ENCODE measurements at places on chromosomes 6 and 20. TPM values are rescaled to one million over a fixed set of nuclear protein-coding genes. Genes with fewer than 3 reads are reported as not detected.

- DNase-seq = no peak
- H3K4me1 ChIP-seq = peaks cover 5% of the 10 kb centered on the region
These were observed 50.6 kb downstream of the GJA10 start for GRCh38 chr6:89944826-89945407.

DNA sequence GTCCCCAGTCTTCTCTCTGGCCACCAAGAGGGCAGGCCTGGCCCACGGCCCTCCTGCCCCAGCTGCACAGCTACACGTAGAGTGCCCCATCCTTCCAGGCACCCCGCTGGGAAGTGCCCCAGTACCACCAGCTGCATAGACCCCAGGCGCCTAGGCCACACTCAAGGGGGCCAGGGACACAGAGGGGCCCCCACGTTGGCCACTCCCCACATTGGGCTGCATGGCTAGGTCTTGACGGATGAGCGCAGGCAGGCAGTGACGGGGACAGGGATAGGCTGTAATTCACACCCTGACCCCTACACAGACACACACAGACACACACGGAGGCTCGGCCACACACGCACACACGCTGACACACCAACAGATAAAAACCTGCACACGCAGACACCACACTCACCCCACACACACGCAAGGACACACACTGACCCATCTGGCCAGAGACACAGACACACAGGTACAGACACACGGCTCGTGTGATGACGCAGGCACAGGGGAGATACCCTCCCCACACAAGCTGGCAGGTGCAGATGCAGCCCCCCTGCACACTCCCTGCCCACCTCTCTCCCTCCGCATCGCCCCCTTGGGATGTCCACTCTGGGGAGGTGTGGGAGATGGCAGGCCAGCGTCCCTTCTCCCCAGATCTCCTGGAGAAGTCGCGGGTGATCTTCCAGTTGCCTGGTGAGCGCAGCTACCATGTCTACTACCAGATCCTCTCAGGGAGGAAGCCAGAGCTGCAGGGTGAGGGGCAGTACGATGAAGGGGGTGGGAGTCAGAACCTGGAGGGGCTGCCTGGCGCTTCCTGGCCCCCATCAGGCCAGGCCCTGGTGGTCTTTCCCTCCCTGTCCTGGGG is 30.0 kb downstream of the MYH7B start:
- peaks cover 7% of the 10 kb centered on the region for H3K4me1 ChIP-seq
- DNase-seq = no peak
- H3K27ac ChIP-seq = no peak overlapping the region
- H3K36me3 ChIP-seq = no peaks in the 10 kb centered on the region

DNA sequence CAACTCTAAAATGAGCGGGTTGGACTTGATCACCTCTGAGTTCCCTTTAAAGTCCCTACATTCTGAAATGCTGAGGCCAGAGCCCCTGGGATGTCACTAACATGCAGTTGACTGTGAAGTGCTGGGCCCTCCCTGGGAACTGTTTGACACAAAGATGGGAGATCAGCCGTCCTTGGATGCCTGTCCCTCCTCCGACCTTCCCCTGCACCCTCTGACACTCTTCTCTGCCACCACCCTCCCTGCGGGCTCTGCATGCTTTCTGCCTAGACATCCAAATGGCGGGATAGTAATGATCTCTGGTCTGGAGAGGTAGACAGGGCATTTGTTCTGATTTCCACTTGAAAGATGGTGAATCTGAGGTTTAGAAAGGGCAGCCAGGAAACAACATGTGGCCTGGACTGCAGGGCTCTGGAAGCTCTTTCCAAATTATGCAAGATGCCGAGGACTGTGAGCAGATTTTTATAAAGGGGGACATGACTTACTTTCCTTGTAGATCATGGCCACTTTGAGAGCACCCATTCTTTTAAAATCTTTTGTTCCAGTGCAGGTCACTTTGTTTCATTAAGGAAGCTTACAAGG is 113.2 kb downstream of the ZDHHC14 start:
- no peaks in the 10 kb centered on the region for H3K4me1 ChIP-seq
- H3K27me3 ChIP-seq = no peaks in the 10 kb centered on the region
- DNase-seq = no peak
- no peaks in the 10 kb centered on the region for H3K36me3 ChIP-seq
- H3K27ac ChIP-seq = no peak overlapping the region

- no peaks in the 10 kb centered on the region for H3K27me3 ChIP-seq
- no peaks in the 10 kb centered on the region for H3K36me3 ChIP-seq
- H3K4me1 ChIP-seq = peaks cover 12% of the 10 kb centered on the region
- DNase-seq = no peak
These were observed 22.9 kb downstream of the STX7 start for GRCh38 chr6:132490024-132490423.

- no peaks in the 10 kb centered on the region for H3K36me3 ChIP-seq
- peak; percentile 75 for DNase-seq
- peak overlapping the region; percentile 63 for H3K4me3 ChIP-seq
- no peaks in the 10 kb centered on the region for H3K27me3 ChIP-seq
These were observed 8.6 kb downstream of the IPCEF1 start for GRCh38 chr6:154347981-154348380.

DNA sequence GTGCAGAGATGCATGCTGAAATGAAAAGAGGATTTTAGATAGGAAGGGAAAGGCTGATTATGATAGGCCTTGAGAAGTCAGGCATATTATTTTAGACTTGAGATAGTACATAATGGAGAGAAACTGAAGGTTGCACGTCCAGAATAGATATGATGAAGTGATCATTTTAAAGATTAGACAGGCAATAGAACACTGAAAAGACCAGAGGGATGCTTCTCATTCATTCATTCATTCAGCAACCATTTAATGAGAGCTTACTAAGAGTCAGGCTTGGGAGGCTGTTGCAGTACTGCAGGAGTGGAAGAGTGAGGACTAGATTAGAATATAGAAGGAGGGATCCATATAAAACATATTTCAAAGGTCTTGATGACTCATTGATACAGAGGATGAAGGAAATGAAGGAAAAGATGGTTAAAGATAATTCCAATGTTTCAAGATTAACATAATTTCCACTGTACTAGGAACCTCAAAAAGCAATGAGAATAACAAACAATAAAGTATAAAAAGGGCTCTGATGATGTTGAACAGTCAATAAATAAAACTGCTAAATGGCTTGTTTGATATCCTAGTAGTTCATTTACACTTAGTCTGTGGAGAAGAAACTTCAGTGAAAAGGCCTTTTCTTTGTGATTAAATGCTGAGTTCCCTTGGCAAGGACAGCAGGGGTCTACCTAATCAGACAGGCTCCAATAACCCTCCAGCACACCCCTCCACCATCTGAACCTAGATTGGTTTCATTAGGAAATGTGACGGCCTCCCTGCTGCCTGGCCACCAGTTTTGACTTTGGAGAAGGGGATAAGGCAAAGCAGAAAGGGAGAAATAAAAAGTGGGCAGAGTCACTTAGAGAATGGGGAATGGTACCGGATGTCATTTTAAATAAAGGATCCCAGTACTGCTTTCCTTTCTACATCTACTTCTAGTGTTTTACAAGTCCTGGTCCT is 5.3 kb upstream of the FBXO9 start:
- no peaks in the 10 kb centered on the region for H3K36me3 ChIP-seq
- H3K27me3 ChIP-seq = no peaks in the 10 kb centered on the region
- H3K27ac ChIP-seq = no peak overlapping the region

GRCh38 chr20:17889226-17889625 is 79.4 kb downstream of the SNX5 start:
- no peaks in the 10 kb centered on the region for H3K36me3 ChIP-seq
- H3K4me3 ChIP-seq = no peak overlapping the region
- no peaks in the 10 kb centered on the region for H3K4me1 ChIP-seq
- DNase-seq = no peak
- H3K27me3 ChIP-seq = no peaks in the 10 kb centered on the region

GRCh38 chr20:23148731-23149570 is 62.8 kb upstream of the CD93 start:
- peaks cover 44% of the 10 kb centered on the region for H3K4me1 ChIP-seq
- H3K27me3 ChIP-seq = no peaks in the 10 kb centered on the region
- H3K36me3 ChIP-seq = no peaks in the 10 kb centered on the region
- H3K4me3 ChIP-seq = no peak overlapping the region
- no peak for DNase-seq
- H3K27ac ChIP-seq = no peak overlapping the region

DNA sequence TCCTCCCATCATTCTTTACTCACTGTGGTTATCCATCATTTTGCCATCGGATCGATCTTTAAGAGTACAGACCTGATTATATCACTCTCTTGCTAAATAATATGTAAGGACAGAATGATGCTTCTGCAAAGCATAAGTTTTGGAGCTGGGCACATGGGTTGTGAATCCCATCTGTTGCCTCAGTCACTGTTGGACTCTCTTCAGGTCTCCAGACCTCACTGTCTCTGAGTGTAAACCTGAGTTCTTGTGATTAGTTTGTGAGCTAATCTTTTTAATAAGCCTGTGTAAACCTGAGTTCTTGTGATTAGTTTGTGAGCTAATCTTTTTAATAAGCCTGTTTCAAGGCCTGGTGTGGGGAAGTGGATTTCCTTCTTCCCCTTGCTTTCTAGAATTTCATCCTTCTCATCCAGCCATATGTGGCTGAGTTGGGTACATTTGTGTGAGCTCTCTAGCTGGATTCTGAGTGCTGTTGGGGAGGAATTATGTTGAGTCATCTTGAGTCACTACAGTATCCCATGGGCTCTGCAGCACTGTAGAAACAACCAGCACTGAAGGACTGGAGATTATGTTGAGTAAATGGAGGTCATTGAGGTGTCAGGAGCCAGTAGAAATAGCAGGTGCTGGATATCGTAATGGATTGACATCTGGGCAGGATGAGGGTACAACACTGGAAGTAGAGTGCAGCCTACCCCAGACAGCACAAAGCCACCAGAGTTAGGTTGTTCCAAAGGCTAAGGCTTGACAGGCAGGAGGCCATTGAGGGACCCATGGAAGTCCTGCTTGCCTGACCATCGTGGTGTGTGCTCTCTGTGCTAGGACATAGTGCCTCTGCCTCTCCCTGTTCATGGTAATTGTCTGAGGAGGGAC is 52.4 kb downstream of the SCAND1 start:
- H3K27me3 ChIP-seq = no peaks in the 10 kb centered on the region
- no peaks in the 10 kb centered on the region for H3K4me1 ChIP-seq
- H3K27ac ChIP-seq = no peak overlapping the region
- H3K36me3 ChIP-seq = peaks cover 15% of the 10 kb centered on the region

DNA sequence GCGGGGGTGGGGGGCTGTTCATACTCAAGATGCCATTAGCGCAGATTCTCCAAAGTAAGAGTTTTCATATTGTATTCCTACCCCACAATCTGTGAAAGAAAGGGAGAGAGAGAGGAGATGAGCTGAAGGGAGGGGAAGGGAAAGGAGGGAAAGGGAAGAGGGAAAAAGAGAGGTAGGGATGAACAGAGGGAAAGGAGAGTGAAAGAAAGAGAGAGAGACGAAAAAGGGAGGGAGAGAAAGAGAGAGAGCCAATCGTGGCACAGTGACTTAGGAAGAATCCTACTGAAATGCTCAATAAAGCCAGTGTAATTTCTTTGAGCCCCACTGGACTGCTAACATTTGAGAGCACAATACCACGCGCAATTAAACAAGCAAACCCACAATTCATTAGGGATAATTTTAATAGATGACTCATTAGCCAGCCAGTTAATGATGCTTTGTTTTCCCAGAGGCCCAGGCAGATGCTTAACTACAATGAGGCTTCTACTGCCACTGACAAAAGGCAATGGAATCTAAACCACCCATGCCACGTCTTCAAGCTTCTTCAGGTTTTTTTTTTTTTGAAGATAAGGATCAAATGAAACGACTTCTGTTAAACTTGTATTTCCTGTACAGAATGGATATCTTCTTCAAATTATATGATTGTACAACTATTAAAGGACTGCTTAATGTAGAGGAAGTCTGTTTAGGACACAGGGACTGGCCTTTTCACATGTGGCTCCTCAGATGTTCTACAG is 306.8 kb downstream of the FOXC1 start:
- DNase-seq = no peak
- H3K36me3 ChIP-seq = no peaks in the 10 kb centered on the region
- H3K27me3 ChIP-seq = no peaks in the 10 kb centered on the region
- H3K4me3 ChIP-seq = no peak overlapping the region
- H3K4me1 ChIP-seq = no peaks in the 10 kb centered on the region

Gene TOX2
- 5.6 TPM for total RNA-seq

Gene COL9A3
- total RNA-seq = 5.3 TPM

Gene HCRTR2
- not detected for total RNA-seq

Gene SEMG1
- total RNA-seq = not detected

Gene WFDC12
- total RNA-seq = not detected

Gene SS18L1
- 12.2 TPM for total RNA-seq

Gene PROKR2
- total RNA-seq = not detected

Gene PTPRK
- 46.2 TPM for total RNA-seq
